T-helper 22 cell (primary cell): ENCODE measurements at places on chromosomes 7 and 10.

DNA sequence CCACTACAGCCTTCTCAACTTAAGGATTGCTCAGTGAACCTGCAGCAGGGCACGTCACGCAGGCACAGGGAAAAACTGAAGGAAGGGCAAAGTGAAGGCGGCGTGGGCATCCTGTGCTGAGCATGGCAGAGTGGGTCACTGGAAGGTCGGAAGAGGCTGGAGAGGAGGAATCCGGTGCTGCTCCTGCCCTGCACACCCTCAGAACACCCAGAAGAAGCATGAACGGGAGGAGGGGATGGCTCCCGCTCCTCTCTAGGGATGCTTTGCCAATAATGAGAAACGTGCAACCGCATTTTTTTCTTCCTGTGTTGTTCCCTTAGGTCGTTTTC is 175.1 kb downstream of the TNS3 start:
- no peak for DNase-seq

DNA sequence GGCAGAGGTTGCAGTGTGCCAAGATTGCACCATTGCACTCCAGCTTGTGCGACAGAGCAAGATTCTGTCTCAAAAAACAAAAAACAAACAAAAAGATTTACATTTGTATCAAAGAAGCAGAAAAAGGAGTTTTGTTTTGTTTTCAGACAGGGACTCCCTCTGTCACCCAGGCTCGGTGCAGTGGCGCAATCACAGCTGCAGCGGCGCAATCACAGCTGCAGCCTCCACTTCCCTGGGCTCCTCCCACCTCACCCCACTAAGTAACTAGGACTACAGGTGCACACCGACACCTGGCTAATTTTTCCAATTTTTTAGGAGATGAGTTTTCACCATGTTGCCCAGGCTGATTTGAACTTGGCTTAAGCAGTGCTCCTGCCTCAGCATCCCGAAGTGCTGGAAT is 1.8 kb downstream of the ARMC10 start:
- DNase-seq, result no peak

DNA sequence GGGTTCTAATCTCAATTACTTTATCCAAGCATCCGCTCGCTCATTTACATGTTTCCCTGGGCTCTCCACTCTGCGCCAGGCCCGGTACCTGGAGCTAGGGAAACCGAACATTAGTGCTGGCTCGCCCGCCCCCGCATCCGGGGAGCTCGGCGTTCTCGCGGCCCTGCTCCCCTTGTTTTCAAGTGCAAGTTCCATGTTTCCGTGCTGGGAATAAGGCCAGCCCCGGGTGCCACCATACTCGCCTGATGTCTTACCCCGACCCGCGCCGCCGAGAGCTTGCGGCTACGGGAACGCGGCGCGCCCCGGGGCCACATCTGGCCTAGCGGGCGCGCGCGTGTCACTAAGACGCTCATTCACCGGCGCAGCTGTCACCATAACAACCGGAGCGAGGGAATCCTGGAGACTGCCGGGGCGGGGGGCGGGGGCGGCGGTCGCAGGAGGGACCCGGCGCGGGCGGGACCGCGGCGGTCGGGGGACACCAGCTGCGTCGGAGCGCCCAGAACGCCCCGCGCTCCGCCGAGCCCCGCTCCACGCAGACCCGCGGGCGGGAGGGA is at the start of gene NEURL1:
Gene NEURL1 (plus strand): TSS at position 344 of the 554 bp plus-strand sequence. CDS start 683 bp downstream, outside the sequence.
- no peak for DNase-seq

GRCh38 chr7:84021292-84021908 is 173.2 kb downstream of the SEMA3A start:
- DNase-seq, result no peak

- DNase-seq, result no peak
These were observed 36.2 kb downstream of the NAMPT start for GRCh38 chr7:106248600-106248999.

DNA sequence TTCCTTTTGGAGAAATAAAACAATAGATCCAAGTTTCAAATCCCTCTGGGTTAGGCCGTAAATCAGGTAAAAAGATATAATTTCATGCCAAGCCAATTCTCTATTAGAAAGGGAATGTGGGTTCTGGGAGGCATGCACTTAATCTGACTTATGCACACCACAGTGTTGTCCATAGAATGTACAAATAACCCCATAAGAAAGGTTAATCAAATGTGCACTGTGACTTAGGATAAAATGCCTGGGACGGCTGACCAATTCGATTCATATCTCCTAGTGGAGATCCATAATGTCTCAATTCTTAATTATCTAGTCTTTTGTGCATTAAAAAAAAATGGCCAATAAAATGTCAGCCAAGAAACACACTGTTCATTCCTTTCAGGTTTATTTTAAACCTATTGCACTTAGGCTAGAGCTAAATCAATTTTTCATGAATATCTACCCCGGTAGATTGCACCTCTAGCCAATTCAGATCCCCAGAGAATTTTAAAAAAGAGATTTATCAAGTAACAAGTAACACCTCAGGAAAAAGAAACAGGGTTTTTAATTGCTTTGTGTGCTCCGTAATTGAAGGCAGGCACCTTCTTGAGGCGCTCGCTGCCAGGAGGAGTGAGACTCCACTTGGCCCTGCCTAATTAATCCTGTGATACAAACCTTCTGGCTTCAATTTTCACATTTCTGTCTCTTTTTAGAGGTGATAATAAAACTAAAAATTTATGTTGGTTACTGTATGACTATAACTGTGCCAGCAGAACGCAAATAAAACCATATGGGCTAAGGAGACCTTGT is 265.1 kb downstream of the ETV1 start:
- DNase-seq, result no peak

- DNase-seq, result no peak
These were observed 70.6 kb downstream of the NEURL1 start for GRCh38 chr10:103564116-103564501.
